HT-29 (cell line): ENCODE measurements at places on chromosomes 4 and X.

GRCh38 chr4:67292636-67293035 is 252.7 kb downstream of the CENPC start:
- peak; percentile 19 for DNase-seq

DNA sequence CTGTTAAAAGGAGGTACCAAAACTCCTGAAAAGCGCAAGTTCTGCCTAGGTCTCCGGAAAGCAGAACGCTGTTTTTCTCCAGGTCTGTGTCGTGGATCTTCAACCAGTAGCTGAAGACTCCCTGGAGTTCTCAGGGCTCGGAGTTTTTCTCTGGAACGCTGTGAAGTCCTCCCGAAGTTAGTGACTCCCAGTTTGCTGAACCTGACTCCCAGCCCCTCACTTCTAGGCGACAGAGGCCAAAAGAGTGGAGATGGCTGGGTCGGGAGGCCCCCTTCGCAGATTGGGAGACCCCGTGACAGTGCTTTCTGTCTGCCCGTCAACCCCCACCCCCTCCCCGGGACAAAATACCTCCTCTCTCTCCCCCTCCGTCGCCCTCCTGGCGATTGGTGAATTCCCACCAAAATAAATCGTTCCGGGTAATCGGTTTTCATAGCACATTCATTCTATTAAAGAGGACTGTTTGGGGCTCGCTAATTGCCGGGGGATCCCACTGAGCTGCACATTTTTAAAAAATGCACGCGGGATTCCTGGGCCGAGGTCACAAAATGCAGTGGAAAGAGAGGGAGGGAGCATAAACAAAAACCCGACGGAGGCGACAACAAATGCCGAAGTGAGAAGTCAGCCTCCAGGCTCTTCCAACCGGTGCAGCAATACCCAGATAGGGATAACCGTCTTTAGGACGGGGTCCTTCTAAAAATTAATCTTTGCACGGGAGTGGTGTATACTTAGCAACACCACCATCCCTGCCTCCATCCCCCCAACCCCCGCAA is 4.0 kb upstream of the MSX1 start:
- no peak for DNase-seq

DNA sequence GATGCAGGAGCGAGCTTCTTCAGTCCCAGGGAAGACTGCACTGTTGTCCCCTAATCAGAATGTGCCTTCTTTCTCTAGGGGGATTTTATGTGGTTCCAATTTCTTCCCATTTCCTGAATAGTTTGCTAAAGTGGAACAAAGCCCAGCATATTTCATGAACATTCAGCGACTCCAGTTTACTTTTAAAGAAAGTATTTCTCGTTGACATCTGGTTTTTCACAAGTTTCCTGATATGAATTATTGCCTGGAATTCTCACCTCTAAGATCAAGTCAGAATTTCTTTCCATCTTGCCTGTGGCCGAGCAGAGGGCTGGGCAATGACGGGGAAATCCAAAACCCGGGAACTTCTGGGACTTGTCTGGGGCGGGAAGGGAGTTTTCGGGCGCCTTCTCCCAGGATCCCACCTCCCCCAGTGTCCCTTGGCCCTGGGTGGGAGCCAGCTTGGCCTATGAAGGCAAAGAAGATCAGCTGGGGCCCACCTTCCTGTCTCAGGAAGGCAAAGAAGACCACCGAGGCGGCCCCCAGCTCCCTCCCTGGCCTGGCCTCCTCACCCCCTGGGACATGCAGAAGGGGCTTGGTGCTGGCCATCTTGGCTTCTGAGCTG is 15.4 kb downstream of the SORCS2 start:
- no peak for DNase-seq

- DNase-seq, result no peak
These were observed 208.1 kb upstream of the EOLA2 start for GRCh38 chrX:150146271-150146896.

GRCh38 chrX:38313190-38313589 is 14.1 kb downstream of the RPGR start:
- DNase-seq, result no peak

- DNase-seq, result no peak
These were observed 27.7 kb downstream of the PJA1 start for GRCh38 chrX:69137371-69138117.

- DNase-seq, result no peak
These were observed 23.8 kb downstream of the PTTG2 start for GRCh38 chr4:37983951-37984350.

DNA sequence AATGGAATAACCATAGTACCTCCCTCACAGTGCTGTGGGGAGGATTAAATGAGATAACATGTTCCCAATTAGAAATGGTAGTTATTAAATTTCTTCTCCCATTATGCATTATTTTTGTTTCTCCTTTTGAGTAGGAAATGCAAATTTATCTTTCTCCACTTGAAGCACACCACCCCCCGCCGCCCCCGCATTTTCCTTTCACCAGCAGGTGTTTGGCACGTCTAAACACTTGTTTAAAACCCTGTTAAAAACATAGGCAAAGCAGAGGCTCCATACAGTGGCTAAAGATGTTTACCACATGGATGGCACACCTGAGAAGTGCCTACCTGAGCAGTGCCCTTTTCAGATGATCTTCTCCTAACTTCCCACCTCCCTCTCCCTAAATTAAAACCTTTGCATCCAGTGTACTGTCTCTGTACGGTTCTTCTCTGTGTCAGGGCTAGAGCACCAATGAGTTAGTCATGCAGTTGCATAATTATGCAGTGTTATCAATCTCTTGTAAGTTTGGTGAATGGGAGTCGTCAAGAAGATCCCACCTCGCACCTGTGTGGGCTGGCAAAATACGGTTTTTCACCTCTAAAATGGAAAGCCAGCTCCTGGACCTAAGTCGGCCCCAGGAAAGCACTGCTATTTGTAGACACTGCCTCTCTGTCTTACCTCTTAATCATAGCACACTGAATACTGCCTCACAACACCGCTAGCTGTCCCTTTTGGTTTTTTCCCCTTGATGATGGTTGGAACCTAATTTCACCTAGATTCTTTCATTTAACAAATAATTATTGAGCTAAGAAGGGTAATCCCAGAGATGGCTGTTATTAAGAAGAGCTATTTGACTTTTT is 122.0 kb downstream of the CT47B1 start:
- DNase-seq, result no peak

GRCh38 chr4:7554905-7555304 is 120.2 kb upstream of the PSAPL1 start:
- DNase-seq, result no peak

DNA sequence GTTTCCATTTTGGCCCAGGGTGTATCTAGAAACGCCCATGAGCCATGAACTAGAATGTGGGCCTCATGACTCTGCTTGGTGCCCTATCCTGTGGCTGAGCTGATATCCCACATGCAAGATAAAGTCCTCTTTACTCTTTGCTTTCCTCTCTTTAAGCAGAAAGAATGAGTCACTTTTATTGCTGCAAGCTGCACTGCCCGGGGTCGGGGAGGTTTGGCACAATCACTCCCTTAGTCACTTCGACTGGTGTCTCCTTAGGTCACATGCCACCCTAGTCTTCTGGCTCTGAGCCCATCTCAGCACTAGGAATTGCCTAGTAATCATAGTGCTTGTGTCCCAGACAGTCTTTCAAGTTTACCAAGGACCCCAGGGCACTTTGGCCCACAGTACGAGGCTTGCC is 75.1 kb upstream of the CXorf66 start:
- no peak for DNase-seq

GRCh38 chr4:35461931-35462659 is 782.2 kb downstream of the ARAP2 start:
- DNase-seq, result peak; percentile 7

- DNase-seq, result no peak
These were observed 262.7 kb downstream of the SPRY1 start for GRCh38 chr4:123659262-123659661.

GRCh38 chrX:119758731-119759247 is 401 bp downstream of the SOWAHD start:
- no peak for DNase-seq

- no peak for DNase-seq
These were observed 226.2 kb downstream of the FSTL5 start for GRCh38 chr4:161937596-161937995.

DNA sequence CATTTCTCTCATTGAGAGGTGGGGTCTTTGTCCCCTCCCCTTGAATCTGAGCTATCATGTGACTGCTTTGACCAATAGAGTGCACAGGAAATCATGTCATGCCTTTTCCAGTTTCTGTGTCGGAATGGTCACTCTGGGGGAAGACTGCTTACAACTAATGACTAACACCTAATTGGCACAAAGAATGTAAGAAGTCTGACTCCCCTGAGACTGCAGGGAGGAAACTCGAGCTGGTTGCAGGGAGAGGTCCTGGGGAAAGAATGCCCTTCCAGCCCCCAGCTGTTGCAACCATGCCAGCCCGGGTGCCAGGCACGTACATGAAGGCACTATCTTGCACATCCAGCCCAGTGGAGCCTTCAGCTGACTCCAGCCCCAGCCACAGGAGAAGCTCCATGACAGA is 254.2 kb downstream of the DHX15 start:
- no peak for DNase-seq

DNA sequence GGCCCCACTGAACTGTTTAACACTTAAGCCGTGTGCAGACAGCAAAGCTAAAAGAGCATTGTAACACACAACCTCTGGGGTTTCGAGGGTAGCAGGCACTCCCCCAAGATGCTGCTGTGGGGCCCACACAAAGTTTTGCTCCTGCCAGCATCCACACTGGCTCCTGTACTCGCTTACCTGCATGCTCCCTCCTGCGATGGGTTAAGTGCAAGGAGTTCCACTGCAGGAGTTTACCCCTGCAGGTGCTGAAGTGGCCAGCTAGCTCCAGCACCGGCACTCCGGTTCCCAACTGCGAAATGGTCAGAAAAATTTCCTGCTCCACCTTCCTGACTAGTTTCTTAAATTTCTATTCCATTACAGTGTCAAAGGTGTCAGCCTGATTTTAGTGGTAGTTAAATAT is 443.5 kb downstream of the PCDH10 start:
- DNase-seq, result no peak

- DNase-seq, result peak; percentile 87
These were observed 32.4 kb upstream of the THOC2 start for GRCh38 chrX:123764967-123765871.

DNA sequence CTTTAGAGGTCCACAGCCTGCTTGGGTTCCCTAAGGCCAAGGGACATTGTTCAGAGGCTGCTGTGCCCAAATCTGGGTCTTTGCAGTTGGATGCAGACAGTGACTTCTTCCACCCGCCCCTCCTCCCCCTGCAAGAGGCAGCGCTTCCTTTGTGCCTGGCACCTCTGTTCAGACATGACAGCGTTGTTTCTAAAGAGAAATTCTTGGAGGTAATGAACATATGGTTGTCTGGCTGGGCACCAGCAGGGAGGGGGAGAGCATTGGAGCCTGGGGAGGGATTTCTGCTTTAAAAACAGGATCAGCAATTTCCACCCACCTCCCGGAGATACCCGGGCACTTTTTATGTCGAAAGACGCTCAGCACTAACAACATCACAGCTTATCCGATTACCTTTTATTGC is 51.5 kb downstream of the PSAPL1 start:
- no peak for DNase-seq

GRCh38 chr4:22873899-22874298 is 181.2 kb downstream of the GBA3 start:
- DNase-seq, result no peak

DNA sequence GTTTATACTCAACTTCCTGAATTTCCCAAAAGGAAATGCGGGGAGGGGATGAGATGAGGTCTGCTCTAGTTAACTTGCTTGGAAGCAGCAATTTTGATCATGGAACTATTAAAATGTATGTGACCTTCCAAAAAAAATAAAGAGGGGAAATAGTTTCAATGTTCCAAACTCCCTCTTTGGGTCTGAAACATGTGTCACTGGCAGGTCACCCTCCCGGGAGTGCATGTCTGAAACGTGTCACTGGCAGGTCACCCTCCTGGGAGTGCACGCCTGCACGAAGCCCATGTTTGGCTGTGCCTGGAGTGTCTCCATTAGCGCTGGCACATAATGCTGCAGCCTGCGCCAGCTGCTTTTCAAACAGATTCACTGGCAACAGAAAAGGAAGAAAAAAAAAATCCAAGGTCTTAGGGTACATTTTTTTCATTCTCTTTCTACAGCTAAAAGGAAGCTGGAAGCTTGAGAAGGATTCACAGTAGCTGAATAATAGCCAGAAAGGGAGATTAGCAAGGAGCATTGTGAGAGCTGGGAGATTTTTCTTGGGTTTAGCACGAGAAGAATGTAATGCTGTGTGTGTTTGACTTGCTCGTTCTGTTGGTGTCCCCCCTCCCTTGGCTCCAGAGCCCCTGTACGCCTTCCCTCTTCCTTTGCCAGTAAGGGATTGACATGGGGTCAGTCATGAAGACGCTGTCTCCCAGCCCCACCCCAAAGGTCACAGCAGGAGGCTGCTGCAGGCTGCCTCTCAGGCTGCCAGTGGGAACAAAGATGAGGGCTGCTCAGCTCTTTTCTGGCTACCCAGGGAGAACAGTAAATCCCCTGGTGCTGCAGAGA is 39.2 kb upstream of the TLR3 start:
- DNase-seq, result no peak

GRCh38 chr4:25884031-25884782 is 21.4 kb upstream of the SEL1L3 start:
- no peak for DNase-seq

GRCh38 chr4:74038425-74039314 is at the start of gene CXCL3:
Gene CXCL3 (minus strand): TSS chr4:74038689. CDS start chr4:74038611, 78 bp downstream.
- DNase-seq, result peak; percentile 54

- DNase-seq, result no peak
These were observed 754.3 kb upstream of the TENM3 start for GRCh38 chr4:181488926-181489325.

DNA sequence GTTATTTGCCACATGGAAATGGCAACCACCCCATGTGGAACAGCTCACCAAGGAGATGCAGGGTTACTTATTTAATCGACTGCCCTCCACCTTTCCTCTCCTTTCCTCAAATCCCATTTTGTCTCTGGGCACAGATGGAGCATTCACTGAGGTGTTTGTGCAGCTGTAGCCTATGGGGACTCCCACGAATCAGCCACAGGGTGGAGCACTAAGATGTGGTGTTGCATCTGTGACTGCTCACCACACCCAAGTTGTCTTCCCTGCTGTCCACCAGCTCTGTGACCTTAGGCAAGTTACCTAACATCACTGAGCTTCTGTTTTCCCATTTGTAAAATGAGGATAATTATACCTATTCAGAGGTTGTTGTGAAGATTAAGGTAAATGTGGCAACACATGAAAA is 252.4 kb upstream of the CPEB2 start:
- peak; percentile 35 for DNase-seq

GRCh38 chr4:54959131-54959530 is 166.3 kb downstream of the KDR start:
- no peak for DNase-seq

GRCh38 chr4:154452798-154453346 is 38.7 kb downstream of the DCHS2 start:
- no peak for DNase-seq

GRCh38 chrX:23952984-23953907 is 45.4 kb downstream of the CXorf58 start:
- DNase-seq, result no peak

- DNase-seq, result no peak
These were observed 50.6 kb upstream of the EDA start for GRCh38 chrX:69565247-69565815.

GRCh38 chrX:72568406-72569092 is 4.1 kb downstream of the HDAC8 start:
- no peak for DNase-seq
